CD8-positive, alpha-beta memory T cell (primary cell): ENCODE measurements at places on chromosomes 7 and 10.

DNA sequence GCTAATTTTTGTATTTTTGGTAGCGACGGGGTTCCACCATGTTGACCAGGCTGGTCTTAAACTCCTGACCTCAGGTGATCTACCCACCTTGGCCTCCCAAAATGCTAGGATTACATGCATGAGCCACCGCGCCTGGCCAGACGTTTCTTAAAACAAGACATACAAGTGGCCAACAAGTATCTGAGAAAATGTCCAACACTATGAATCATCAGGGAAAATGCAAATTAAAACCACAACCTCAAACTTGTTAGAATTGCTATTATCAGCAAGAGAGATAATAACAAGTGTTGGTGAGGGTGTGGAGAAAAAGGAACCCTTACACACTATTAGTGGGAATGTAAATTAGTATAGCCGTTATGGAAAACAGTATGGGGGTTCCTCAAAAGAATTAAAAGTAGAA, 148.6 kb downstream of the SUGCT start:
- H3K27me3 ChIP-seq, result no peaks in the 10 kb centered on the region
- no peak overlapping the region for H3K4me3 ChIP-seq
- H3K4me1 ChIP-seq, result no peaks in the 10 kb centered on the region
- no peaks in the 10 kb centered on the region for H3K36me3 ChIP-seq
- H3K27ac ChIP-seq, result no peak overlapping the region

GRCh38 chr7:99359465-99360154, 14.9 kb upstream of the ARPC1B start:
- H3K4me1 ChIP-seq, result no peaks in the 10 kb centered on the region
- H3K4me3 ChIP-seq, result no peak overlapping the region
- H3K36me3 ChIP-seq, result peaks cover 57% of the 10 kb centered on the region

DNA sequence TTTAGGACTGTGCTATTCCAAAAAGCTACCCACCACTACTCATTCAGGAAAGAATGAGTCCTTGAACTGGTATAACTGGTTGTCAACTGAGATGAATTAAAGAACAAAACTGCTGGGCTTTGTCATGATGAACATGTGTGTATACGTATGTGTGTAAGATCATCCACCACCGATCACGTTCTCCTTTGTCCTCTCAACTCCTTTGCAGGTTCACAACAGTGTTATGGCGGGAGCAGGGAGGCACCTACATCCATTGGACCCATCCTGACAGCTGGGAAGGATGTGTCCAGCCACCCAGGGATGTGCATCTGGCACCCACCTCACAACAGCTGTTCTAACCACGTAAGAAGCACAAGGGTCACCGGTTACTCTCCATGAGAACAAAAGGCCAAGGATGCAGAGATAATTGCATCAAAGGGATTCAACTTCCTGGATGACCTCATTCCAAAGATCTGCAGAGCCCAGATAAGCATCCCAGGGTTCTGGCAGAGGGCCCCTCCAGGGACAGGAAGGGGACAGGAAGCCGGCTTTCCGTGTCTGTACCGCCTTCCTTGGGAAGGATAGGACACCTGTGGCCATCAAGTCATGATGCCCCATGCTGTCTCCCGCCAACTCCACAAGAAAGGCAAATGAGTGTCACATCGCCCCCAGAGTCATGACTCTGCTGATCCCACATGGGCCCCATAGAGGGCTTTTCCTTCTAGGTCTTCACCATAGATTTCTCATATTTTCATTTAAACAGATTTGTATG, 66.1 kb downstream of the STEAP1B start:
- H3K4me1 ChIP-seq, result no peaks in the 10 kb centered on the region
- no peak overlapping the region for H3K27ac ChIP-seq
- DNase-seq, result no peak
- H3K4me3 ChIP-seq, result no peak overlapping the region
- no peaks in the 10 kb centered on the region for H3K36me3 ChIP-seq

DNA sequence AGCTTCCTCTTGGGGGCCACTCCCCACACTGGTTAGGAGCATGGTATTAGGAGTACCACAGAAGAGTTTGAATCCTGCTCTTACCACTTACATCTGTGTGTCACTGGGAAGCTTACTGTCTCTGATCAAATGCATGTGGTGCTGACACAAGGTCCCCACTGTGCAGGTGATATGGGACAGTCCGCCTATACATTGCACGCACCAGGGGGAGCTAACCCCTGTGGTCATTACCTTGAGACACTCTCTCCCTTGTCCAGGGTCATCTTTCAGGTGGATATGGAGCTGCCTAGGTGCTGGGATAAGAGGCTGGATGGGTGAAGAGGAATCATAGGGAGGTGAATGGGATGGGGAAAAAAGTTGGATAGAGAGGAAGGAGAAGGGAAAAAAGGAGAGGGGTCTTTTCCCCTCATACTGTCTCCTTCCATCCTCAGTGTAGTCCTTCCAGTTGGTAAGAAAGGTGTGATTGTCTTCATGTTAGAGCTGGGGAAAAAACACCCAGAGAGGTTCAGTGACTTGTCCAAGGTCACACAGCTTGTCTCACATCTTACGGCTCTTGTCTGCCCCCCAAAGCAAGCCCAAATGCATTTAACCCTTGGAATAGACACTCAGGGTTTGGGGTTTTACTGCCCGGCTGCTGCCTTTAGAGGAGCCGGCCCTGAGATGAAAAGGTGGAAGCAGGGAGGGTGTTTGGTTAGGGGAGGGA, 125.9 kb downstream of the CDH23 start:
- no peak for DNase-seq
- H3K36me3 ChIP-seq, result no peaks in the 10 kb centered on the region
- no peak overlapping the region for H3K27ac ChIP-seq
- peaks cover 6% of the 10 kb centered on the region for H3K27me3 ChIP-seq
- no peaks in the 10 kb centered on the region for H3K4me1 ChIP-seq
- H3K4me3 ChIP-seq, result no peak overlapping the region

- H3K36me3 ChIP-seq, result no peaks in the 10 kb centered on the region
- DNase-seq, result no peak
- H3K4me3 ChIP-seq, result no peak overlapping the region
- no peak overlapping the region for H3K27ac ChIP-seq
Measured at GRCh38 chr7:33590916-33591315, 314.4 kb upstream of the BMPER start.

- no peaks in the 10 kb centered on the region for H3K27me3 ChIP-seq
- no peaks in the 10 kb centered on the region for H3K36me3 ChIP-seq
- no peak for DNase-seq
- H3K4me1 ChIP-seq, result no peaks in the 10 kb centered on the region
Measured at GRCh38 chr7:42414941-42415505, 178.0 kb upstream of the GLI3 start.

DNA sequence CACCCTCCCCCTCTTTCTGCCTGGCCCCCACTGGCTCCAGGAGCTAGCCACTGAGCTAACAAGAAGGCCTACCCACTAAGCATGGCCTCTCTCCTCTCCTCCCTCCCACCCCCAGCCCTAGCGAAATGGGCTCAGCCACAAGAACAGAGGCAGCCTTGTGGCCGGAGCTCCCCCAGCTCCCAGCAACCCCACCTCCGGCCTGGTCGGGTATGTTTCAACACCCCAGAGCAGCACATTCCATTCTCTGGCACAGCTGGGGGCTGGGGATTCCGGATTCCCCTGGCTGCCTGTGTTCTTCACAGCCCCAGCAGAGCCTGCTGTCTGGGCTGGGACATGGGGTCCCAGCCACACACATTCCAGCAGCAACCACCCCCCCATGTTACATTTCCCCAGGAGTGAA, 9.0 kb downstream of the SFRP5 start:
- no peak for DNase-seq
- no peak overlapping the region for H3K27ac ChIP-seq
- no peaks in the 10 kb centered on the region for H3K4me1 ChIP-seq
- H3K4me3 ChIP-seq, result no peak overlapping the region
- H3K27me3 ChIP-seq, result no peaks in the 10 kb centered on the region

DNA sequence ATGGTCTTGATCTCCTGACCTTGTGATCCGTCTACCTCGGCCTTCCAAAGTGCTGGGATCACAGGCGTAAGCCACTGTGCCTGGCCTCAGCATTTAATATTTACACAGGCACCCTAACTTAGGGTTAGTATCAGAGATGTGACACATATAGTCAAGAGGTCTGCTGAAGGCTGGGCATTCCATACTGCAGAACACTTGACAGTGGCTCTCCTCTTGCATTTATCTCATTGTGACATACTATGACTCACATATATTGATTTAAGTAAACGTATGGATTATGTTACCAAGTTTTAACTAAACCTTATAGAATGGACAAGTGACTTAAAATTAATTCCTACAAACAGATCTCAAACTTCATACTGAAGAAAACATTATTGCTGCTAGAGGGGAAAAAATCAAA, 36.6 kb downstream of the BRAF start:
- H3K27ac ChIP-seq, result no peak overlapping the region
- no peaks in the 10 kb centered on the region for H3K27me3 ChIP-seq
- H3K4me3 ChIP-seq, result no peak overlapping the region
- no peaks in the 10 kb centered on the region for H3K36me3 ChIP-seq

DNA sequence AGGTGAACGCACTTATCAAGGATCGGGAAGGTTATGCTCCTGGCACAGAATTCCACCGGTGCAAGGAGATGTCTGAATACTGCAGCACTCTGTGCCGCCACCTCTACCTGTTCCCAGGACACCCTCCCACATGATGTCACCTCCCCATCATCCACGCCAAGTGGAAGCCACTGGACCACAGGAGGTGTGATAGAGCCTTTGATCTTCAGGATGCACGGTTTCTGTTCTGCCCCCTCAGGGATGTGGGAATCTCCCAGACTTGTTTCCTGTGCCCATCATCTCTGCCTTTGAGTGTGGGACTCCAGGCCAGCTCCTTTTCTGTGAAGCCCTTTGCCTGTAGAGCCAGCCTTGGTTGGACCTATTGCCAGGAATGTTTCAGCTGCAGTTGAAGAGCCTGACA, 11.0 kb upstream of the CLCN1 start:
- no peak for DNase-seq
- H3K36me3 ChIP-seq, result peaks cover 64% of the 10 kb centered on the region
- no peaks in the 10 kb centered on the region for H3K27me3 ChIP-seq
- no peak overlapping the region for H3K4me3 ChIP-seq
- peaks cover under 1% of the 10 kb centered on the region for H3K4me1 ChIP-seq

GRCh38 chr10:728603-729002, 39.1 kb upstream of the DIP2C start:
- H3K4me3 ChIP-seq, result no peak overlapping the region
- no peak overlapping the region for H3K27ac ChIP-seq
- H3K27me3 ChIP-seq, result no peaks in the 10 kb centered on the region
- DNase-seq, result no peak
- H3K4me1 ChIP-seq, result no peaks in the 10 kb centered on the region

DNA sequence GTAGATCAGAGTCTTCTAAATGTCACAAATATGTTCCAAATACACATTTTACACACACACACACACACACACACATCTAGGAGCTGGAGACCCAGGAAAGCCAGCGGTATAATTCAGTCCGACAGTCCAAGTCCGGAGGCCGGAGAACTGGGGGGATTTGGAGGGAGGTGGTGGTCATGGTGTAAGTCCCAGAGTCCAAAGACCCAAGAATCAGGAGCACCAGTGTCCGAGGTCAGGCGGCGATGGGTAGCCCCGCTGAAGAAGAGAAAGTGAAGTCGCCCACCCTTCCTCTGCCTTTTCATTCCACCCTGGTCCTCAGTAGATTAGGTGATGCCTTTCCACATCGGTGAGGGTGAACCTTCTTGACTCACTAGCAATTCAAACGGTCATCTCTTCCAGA, 154.8 kb downstream of the CAMK1D start:
- H3K27ac ChIP-seq, result no peak overlapping the region
- peaks cover 4% of the 10 kb centered on the region for H3K4me1 ChIP-seq
- no peaks in the 10 kb centered on the region for H3K36me3 ChIP-seq
- H3K27me3 ChIP-seq, result no peaks in the 10 kb centered on the region
- no peak for DNase-seq
- H3K4me3 ChIP-seq, result no peak overlapping the region

- DNase-seq, result no peak
- H3K27me3 ChIP-seq, result peaks cover 4% of the 10 kb centered on the region
- H3K4me1 ChIP-seq, result no peaks in the 10 kb centered on the region
- H3K4me3 ChIP-seq, result no peak overlapping the region
- no peaks in the 10 kb centered on the region for H3K36me3 ChIP-seq
Measured at GRCh38 chr7:129123510-129123857, 21.0 kb upstream of the TSPAN33 start.

GRCh38 chr10:67802767-67803538, 35.0 kb downstream of the DNAJC12 start:
- H3K4me1 ChIP-seq, result no peaks in the 10 kb centered on the region
- DNase-seq, result no peak
- H3K27ac ChIP-seq, result no peak overlapping the region
- H3K4me3 ChIP-seq, result no peak overlapping the region
- H3K36me3 ChIP-seq, result no peaks in the 10 kb centered on the region
- H3K27me3 ChIP-seq, result no peaks in the 10 kb centered on the region

- no peaks in the 10 kb centered on the region for H3K27me3 ChIP-seq
- H3K4me3 ChIP-seq, result no peak overlapping the region
- no peaks in the 10 kb centered on the region for H3K36me3 ChIP-seq
- no peaks in the 10 kb centered on the region for H3K4me1 ChIP-seq
- H3K27ac ChIP-seq, result no peak overlapping the region
Measured at GRCh38 chr7:42746214-42746613, 165.7 kb downstream of the C7orf25 start.
